ENCODE measurements at places on chromosomes 7 and 10.

DNA sequence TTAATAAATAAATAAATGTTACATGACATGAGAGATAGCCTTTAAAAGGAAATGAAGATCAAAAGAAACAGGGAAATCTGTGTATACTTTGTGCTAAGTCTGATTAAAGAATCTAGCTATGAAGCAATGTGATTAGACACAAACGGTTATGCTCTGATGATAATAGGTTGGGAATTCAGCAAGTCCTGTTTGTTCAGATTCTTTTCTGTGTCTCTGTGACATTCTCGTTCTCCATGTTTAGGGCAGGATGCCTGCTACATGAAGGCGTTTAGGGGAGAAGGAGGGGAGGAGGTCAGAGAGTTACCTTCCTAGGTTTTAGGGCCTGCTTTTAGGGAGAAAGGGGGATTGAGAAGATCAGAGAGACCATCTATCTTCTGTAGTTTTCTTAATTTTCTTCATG, 555.3 kb downstream of the DNAJB9 start:
- DNase-seq, result no peak

DNA sequence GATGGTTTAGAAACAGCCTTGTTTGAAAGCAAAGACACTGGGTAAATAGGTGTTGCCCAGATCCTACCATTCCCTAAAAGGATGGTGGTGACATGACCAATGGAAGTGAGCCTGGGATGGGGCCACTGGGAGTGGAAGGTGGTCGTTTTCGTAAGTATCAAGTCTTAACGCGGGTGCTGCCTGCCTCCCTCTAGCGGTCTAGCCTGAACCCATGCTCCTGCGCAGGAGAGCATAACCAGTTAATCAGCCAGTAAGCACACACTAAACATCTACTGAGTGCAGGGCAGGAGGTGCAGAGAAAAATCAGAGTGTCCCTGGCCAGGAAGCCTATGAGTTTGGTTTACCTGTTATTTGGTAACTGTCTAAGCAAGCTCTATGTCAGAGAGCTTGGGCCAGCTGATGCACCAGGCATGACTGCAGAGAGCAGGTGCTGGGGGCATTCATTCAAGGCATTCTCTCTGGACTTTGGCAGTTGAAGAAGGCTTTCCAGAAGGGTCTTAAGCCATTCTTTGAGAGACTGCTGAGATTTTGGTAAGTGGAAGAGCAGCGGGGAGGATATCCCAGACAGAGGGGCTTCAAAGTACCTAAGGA, 930 bp downstream of the GARIN1A start:
- no peak for DNase-seq

DNA sequence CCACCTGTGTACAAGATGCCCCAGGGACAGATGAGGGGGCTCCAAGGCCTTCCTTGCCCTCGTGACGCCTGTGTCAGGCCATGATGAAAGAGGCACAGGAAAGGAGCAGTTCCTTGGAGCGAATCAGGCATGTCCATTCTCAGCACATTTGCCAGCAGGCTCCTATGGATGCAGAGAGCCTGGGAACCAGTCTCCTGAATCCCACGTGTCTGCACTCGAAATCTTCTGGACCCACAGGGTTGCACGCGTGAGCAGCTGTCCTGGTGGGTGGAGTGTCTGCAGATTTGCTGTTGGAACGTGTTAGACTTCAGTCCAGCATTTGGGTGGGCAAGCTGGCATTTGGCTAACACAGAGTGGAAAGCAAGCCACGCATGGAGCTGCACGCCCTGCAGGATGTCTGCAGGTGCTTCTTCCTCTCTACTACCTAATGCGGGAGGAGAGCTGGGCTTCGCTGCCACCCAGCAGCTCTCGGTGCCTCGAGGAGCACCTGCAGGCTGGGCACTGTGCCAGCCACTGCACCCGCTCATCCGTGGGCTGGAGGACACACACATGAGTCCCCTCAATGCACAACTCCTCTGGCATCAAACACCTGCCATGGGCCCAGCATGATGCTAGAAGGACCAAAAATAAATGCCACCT, 140.7 kb downstream of the PAXIP1 start:
- DNase-seq, result no peak

DNA sequence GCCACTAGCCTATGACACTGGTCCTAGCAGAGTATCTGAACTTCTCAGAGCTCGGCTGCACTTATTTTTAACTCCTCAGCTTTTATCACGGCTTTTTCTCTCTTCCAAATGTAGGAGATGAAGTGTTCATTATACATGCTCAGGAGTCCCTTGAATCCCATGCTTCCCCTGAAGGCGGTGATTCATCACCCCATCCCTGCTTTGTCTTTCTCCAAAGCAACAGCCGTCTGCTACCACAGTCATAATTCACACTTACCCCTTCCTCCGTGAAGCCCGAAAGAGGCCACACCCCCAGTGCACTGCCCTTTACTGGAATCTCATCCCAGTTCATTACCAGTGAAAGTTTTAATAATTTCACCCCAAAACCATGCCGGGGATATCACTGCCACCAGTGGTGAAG, 301.5 kb upstream of the SHH start:
- DNase-seq, result no peak

DNA sequence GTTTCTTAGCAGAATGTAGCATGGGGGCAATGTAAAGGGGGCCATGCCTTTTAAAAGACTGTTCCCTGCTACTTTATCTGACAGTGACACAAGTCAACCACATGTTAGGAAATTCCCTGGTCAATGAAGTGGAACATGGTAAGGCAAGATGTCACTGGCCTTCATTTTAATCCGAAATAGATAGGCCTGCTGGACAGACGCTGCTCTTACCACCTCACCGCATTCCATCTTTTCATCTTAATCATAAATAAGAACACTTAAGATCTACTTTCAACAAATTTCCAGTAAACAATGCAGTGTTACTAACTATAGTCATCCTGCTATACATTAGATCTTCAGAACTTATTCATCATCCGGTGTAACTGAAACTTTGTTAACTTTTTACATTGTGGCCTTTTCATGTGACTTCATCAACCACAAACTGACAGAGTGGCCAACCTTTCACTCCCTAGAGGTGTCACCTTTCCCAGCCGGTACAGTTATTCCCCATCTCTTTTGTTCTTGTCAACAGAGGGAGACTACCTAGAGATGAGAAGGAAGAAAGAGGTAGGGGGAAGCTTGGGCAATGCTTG, 15.6 kb downstream of the ASB4 start:
- DNase-seq, result no peak

- DNase-seq, result no peak
Observed at GRCh38 chr10:42609872-42610271, 28.5 kb downstream of the ZNF33B start.

- no peak for DNase-seq
Observed at GRCh38 chr7:17456541-17456940, 158.1 kb downstream of the AHR start.

GRCh38 chr7:128025380-128025779, 5.9 kb downstream of the LRRC4 start:
- no peak for DNase-seq

DNA sequence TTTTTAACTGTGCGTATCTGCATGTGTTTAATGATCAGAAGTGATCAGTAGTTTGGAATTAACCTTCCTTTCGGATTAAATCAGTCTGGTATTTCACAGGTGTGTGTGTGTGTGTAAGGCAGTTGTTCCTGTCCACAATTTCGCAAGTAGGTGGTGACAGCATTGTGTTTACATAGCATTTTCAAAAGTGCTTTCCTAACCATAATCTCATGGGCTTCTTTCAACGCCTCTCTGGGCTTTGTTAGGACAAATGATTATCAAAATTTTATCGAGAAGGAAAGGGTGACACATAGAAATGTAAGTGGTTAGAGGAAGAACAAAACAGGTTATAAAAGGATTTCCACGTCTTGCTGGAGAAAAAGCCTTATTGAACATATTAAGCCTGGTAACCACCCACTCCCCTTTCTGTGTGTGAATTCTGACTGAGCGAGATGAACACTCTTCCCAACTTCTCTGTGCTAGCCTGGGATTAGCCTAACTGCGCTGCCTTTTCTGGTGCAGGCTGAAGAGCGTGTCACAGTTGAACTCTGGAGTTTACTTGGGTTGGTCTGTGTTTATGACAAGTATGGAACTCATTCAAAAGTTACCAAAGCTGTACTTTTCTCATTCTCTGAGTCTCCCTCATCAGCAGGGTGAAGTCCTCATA, 292.3 kb upstream of the PITRM1 start:
- no peak for DNase-seq

- no peak for DNase-seq
Observed at GRCh38 chr7:111388912-111389311, 173.4 kb downstream of the IMMP2L start.

- DNase-seq, result no peak
Observed at GRCh38 chr7:151794508-151795167, 82.3 kb downstream of the PRKAG2 start.

DNA sequence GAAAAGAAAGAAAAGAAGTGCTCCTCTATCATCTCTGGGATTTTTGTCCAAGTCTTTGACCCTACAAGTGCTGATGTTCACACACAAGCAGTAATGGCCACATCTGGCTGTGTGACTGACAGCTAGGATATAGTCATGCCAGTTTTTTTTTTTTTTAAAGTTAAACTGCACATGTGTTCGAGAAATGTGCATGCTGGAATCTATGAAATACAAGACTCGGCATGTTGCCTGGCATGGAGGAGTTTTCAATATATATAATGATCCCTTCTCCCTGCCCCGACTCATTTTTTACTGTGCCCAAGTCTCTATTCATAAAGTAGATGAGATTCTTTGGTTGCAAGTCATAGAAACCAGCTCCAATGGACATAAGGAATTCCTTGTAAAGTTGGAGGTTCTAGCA, 60.4 kb upstream of the FGFR2 start:
- DNase-seq, result no peak

- no peak for DNase-seq
Observed at GRCh38 chr10:33129141-33129995, 171.3 kb upstream of the ITGB1 start.

DNA sequence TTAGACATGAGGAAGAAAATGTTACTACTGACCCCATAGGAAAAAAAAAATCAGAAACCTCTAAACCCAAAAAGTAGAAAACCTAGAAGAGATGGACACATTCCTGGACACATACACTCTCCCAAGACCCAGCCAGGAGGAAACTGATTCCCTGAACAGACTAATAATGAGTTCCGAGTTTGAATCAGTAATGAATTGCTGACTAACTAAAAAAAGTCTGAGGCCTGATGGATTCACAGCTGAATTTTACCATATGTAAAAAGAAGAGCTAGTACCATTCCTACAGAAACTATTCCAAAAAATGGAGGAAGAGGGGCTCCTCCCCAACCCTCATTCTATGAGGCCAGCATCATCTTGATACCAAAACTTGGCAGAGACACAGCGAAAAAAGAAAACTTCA, 75.8 kb downstream of the HBP1 start:
- no peak for DNase-seq

DNA sequence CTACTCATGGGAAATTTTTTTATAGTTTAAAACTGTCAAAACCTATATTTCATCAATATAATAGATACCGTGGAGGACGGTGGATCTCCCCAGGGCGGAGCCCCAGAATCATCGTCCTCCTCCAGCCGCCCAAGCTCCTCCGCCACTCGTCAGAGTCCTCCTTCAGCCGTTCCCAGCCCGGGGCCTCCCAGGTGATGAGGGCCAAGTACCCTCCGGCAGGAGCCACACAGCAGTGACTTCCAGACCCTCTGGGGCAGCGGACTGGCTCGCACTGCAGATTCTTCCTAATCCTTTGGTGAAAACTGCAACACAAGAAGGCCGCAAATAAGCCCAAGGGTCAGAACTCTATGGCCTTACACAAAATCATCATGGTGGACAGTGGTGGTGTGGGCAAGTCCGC, 26.8 kb upstream of the ABCB5 start:
- no peak for DNase-seq

DNA sequence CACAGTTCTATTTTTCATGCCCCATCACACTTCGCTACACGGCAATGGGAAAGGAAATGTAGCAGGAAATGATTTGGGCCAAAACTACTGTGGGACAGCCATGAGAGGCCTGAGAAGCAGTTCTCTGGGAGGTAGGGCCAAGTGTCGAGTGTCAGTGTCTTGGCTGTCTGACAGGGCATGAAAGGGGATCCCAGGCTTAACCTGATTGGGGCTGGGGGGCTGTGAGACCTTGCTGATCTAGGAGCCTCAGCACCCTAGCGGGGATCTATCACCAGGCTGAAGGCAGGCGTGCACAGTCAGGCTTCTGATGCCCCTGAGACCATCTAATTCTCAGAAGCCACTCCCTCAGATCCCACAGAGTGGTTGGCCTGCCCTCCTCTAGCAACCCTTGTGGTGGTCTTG, 58.2 kb upstream of the SLC25A13 start:
- no peak for DNase-seq

DNA sequence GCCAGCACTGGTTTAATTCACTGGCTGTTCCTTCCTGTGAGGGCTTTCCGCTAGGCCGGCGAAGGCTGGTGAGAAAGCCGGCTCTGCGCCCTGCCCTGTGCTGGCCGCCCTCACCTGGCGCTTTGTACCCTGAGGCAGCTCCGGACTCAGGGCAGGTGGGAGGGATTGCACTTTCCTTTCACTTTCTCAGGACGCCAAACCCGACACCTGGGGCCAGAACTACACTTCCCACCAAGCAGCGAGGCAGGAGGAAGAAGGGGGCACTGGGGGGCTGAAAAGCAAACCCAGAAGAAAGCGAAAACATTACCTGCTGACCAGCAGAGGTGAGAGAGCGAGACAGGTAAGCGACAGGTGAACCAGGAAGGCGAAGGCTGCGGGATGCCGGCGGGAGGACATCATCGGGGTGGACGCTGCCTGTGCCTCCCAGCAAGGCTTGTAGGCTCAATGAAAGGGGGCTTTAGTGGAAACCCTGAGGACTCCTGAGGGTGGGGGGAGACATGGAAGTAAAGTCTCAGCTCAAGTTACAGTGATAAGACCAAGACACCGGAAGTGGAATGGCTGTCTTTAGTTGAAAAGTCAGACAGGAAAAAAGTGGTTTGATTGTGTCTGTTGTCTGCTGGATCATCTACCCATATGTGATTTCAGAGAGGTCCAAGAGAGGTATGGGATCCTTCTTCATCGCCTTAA, at the start of gene RAB19:
RAB19 (plus strand) TSS at position 181 of the 687 bp plus-strand sequence. CDS start 3,589 bp downstream, outside the sequence.
- DNase-seq, result peak; percentile 9

DNA sequence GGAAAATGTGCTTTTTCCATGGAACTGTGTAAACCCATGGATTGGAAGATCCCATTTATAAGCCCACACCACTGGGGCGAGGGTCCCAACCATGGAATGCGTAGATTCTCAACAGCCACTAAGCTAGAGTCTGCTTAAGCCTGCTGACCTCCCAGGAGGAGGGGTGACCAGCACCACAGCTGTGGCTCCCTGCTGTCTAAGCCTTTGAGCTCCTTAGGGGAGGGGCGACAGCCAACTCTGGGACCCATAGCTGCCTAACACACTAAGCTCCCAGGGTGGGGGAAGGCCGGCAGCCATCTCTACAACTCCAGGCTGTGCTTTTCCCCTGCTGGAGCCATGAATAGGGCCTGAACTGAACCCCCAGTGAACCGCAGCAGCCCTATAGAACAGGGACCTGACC, 249.8 kb upstream of the HPS1 start:
- DNase-seq, result no peak

DNA sequence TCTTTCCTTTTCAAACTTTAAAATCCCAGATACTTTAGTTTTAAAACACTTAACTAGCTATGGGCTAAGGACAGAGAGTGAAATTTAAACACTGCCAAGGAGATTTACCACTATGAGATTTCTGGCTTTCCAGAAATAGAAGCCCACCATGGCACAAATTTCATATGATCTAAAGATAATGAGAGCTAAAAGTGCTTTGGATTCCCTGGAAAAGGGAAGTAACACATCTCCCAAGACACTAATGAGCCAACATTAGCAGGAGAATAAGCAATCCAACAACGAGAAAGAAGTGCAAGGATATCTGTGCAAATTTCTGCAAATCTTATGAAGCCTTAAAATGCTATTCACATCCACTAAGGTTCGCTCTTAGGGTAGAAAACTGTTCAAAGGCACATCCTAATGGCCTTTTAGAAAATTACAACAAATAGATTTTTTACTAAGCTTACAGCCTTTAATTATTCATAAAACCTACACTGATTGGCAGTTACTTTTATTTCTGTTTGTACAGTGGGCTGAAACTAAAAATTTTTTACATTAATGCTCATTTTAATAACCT, 100.3 kb downstream of the RAPGEF5 start:
- DNase-seq, result no peak
